ENCODE measurements at places on chromosomes 11 and 22.

DNA sequence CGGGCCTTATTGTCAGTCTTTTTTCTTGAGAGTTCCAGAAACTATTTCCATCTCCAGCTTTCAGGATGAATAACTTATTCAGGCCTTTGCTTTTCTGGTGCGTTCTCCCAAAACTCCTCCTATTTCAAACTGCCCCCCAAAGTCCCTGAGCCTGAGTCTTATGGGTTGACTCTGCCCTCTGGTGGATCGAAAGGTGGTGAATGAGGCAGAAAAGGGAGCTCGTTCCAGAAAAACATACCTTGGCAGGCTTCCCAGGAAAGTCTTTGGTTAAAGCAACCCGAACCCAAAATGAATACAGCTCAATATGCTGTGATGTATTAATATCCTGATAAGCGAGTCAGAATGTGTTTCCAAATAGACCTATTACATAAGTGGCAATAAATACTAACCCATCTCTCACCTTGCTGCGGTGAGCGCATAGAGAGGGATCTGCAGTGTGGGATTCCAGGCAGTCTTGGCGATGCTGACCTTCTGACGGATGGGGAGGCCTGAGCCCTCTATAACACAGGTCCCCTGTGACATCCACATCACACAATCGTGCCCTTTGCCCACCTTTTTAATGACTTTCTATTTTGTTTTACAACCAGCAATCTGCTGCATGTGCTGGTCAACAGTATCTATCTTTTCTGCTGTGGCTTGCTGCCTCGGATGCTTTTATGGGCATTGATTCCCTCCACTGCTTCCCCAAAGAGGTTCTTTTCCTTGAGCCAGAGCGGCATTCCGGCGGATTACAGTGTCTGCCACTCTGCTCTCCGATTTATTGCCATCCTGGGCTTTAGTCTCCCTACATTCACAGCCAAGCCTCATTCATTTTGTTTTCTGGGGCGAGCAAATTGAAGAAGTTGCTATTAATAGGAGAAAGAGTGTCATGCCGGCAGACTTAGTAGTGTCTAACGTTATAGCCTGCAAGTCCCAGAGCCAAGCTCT is 756.8 kb downstream of the NTM start:
- DNase-seq: peak; percentile 54

DNA sequence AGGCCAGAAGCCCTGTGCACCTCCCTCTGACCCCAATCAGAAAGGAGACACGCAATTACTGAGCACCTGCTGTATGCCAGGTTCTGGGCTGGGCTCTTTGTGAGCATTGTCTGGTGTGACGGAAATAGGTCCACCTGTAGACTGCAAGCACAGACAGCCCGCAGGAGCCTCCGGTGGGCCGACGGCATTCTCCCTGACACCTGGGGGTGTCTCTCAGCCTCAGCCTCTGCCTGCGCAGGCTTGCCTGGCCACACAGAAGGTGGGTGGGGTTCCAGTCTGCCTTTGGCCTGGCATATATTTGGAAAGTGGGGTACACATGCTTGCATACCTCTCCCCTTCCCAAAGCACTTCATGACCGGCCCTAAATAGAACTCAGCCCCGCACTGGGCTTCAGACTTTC is 129.3 kb downstream of the BUD13 start:
- no peak for DNase-seq

GRCh38 chr11:45294499-45294898 is 8.4 kb upstream of the SYT13 start:
- no peak for DNase-seq

DNA sequence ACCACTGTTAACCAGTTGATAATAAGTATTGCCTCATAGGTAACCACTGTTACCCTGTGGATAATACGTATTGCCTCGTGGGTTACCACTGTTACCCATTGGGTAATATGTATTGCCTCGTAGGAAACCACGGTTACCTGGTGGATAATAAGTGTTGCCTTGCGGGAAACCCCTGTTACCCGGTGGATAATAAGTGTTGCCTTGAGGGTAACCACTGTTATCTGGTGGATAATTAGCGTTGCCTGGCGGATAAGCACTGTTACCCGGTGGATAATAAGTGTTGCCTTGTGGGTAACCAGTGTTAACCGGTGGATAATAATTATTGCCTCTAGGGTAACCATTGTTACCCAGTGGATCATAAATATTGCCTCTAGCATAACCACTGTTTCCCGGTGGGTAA is 27.3 kb upstream of the NXPE4 start:
- DNase-seq: no peak

DNA sequence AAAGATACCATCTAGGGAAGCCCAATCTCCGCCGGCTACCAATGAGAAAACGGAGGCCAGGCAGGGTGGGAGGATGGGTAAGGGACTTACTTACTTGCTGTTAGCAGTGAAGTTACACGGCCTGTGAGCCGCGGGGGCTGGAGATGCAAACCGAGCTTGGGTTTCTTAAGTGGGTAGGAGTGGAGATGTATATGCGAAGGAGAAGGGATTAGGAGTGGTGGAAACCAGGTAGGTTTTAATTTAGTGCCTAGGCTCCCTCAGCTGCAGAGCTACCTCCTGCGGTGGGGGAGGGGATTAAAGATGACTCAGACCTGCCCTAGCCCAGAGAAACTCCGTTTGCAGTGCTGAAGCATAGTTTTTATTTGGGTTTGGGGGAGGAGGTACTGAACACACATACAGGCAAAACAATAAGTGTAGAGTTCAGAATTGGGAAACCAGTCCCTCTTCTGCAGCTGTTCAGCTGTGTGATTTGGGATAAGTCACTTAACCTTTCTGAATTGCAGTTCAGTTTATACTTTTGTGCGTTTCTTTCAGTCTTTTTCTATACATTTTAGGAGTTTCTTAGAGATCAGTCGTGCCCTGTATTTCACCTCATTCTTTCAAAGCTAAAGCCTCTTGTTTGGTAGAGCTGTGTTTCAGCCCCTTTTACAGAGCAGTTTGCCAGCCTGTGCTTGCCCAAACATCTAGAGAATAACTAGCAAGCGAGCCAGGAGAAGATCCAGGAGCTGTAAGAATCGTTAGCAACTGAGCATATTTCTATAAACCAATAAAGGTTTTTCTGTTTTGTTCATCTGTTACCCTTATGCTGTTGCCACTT is 596 bp upstream of the TNRC6B start:
- peak; percentile 69 for DNase-seq

DNA sequence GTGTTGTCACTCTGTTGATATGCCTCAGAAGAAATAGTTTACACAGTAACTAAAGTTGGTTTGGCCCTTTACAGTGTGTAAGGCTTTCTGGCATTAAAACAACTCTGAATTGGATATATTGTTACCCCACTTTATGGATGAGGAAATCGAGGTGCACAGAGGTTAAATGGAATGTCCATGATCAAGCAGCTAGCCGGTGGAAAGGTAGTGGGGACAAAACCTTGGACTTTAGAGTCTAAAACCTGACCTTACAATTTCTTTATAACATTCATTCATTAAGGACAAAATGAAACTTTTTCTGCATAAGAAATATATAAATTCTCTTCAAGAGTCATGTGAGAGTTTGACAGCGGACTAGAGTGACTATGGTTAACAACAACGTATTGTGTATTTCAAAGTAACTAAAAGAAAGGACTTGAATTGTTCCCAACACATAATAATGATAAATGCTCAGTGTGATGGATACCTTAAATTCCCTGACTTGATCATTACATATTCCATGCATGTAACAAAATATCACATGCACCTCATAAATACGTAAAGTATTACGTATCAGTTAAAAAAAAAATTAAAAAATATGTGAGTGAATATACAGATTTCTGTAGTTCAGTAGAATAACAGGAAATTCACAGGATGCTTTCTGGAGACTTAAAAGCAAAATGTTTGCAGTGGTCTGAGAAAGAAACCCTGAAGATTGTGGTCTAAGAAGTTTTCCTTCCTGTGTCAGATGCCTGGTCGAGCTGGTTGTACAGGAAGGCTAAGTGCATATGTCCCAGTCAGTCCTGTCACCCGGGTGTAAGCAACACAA is 51.0 kb downstream of the TEAD1 start:
- no peak for DNase-seq

GRCh38 chr22:46897246-46897623 is 134.8 kb downstream of the TBC1D22A start:
- DNase-seq: no peak

DNA sequence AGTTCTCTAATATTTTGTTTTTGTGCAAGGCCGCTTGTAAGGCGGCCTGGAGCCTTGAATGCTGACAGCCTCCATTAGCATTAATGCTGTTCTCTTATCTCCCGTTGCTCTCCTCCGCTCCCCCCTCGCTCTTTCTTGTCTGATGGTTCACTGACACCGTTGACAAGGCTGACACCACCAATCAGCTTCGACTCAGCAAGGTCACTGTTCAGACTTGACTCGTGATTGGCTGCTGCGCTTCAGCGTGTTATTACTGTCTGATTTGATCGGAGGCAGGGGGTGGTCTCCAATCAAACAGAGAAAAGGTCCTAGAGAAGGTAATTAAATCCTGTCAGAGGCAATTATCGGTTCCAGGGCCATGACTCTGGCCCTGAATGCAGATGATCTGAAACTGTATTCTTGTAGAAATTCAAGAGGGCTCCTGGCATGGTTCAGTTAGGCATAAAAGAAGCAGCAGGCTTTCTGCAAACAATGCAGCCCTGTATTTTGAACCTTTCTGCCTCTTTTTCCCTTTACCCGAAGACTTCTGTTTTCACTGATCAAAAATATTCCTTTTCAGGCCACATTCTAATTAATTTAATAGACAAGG is 49.3 kb upstream of the MPPED2 start:
- DNase-seq: peak; percentile 27

GRCh38 chr22:48125416-48125815 is 1363.0 kb downstream of the TBC1D22A start:
- DNase-seq: no peak

DNA sequence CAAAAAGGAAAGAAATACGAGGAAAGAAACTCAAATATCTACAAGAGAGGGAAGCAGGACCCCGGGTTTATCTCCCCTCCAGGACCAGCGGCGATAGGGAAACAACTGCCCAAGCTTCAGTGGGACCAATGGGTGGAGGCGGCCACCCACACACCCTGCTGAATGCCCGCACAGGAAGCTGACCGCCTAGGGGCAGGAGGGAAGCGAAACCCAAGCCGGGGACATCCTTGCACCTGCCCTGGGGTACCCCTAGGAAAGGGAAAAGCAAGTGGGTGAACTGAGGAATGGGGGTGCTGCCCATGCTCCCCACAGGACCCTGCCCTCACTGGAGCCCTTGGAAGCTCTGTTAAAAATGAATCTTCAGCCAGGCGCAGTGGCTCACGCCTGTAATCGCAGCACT is 27.6 kb upstream of the HMOX1 start:
- no peak for DNase-seq

DNA sequence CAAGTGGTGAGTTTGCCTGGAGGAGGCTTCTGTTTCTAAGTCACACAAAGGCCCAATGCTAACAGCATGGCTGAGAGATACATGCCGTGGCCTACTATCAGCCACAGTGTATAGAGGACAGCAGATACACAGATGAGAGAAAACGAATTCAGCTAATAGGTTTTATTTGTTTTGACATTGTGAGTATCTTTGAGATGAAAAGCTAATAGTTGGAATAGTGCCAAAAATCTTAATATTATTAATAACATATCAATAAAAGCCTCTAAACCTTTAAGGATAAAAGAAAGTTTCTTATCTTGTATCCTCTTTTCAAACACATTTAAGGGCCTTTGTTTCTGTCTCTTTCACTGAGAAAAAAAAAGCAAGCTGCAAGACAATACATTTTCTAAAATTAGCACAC is 30.5 kb upstream of the OLFML1 start:
- DNase-seq: no peak

DNA sequence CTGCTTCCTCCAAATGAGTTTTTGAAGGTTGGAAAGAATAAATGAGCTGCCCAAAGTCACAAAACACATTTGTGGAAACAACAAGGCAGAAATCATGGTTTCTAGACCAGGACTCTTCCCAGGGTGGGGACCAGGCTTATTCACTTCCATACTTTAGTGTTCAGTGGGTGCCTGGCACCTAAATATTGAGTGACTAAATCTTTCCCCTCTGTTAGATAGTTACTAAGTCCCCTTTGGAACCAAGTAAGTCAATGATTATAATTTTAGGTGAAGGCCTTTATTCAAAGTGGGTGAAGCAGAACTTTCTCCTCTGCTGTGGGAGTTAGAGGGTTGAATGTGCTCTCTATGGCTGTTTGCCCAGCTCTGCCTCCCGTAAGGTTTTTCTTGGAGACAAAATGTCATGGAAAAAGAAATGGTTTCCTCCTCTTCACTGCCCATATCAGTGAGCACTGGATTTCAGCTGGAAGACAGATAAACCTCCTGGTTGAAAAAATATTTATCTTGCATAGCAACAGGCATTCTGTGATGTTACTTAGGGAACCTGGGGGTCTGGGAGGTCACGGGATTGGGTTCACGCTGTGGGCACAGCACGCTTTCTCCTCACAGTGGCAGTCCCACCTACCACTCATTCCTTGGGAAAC is 117.8 kb downstream of the CCDC81 start:
- peak; percentile 53 for DNase-seq

DNA sequence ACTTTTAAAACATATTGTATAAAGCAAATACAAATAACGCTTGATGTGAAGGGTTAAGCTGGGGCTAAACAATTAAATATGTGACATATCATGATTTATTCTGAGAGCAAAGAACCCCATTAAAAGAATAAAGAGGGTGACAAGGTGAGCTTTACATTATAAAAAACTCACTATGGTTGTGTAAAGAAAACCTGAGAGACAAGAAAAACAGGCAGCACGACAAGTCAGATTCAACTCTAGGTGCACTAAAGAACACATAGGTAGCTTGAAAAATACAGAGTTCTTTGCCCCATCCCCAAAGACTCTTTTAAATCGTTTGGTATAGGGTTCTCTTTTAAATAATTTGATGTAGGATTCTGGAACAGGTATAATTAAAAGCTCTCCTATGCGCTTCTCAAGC is 63.5 kb downstream of the LUZP2 start:
- DNase-seq: no peak

All from amniotic epithelial cell (primary cell).